ENCODE measurements at places on chromosomes 11 and 22.

GRCh38 chr11:9825315-9825714 lies 161.4 kb downstream of the SWAP70 start:
- no peak for DNase-seq

GRCh38 chr11:28903716-28904115 lies 795.5 kb downstream of the METTL15 start:
- no peak for DNase-seq

- DNase-seq, result peak; percentile 98
Measured at GRCh38 chr11:45982656-45983470, 60.4 kb downstream of the LARGE2 start.

DNA sequence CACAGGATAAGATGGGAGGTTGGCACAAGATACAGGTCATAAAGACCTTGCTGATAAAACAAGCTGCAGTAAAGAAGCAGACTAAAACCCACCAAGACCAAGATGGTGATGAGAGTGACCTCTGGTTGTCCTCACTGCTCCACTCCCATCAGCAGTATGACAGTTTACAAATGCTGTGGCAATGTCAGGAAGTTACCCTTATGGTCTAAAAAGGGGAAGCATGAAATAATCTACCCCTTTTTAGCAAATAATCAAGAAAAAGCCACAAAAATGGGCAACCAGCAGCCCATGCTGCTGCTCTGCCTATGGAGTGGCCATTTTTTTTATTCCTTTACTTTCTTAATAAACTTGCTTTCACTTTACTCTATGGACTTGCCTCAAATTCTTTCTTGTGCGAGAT lies 8.7 kb upstream of the PIWIL4 start:
- DNase-seq, result no peak

DNA sequence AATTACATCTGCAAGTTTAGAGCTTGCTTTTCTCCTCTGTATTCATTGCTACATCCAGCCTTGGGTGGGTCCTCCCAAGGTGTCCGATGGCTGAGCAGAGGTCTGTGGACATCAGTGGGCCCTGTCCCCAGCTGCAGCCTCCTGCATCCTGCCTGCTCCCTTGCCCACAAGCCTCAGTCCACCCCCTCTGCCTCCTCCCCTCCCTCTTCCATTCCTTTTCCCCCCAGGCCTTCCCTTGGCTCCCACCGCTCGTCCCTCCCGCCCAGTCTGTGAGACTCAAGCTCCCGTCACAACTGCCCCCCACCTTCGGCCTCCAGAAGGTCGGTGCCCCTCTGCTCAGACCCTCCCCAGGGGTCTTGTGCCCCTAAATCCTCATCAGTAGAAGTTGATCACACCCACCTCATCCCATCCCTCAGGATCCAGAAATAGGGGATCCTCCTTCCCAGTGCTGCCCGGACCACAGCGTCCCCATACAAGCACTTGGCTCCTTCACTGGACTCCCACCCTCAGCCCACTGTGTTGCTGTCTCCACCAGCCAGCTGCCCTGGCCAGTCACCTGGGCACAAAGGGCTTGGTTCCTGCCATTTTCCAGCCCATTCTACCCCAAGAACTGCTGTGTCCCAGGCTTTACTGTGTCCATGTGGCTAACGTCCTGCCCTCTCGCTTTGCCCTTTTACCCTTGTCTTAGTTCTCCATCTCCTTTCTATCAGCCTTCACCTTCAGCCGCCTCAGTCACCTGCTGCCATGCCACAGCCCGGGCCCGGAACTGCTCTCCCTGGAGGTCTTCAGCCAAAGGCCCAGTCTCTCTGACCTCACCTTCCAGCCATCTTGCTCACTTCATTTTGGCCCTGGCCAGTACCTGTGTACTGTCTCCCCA lies 2.2 kb upstream of the OMP start:
- DNase-seq, result no peak

GRCh38 chr11:134100171-134100570 lies 31.3 kb downstream of the JAM3 start:
- no peak for DNase-seq

DNA sequence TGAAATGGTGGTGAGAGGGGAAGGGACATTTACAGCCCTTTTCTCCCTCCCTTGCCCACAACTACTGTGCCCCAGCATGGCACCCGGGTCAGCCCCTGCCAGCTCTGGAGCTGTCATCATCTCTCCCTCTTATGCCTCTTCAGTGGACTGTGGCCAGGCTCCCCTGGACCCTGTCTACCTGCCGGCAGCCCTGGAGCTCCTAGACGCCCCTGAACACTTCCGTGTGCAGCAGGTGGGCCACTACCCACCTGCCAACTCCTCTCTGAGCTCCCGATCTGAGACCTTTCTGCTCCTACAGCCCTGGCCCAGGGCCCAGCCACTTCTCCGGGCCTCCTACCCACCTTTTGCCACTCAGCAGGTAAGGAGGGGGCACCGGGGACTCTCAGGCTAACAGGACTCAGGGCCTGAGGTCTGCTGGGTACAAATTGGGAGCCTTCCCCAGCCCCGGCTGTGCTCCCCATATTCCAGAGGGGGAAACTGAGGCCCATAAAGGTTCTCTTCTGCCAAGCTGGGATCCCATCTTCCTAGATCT lies 2.9 kb downstream of the TMEM132A start:
- no peak for DNase-seq

DNA sequence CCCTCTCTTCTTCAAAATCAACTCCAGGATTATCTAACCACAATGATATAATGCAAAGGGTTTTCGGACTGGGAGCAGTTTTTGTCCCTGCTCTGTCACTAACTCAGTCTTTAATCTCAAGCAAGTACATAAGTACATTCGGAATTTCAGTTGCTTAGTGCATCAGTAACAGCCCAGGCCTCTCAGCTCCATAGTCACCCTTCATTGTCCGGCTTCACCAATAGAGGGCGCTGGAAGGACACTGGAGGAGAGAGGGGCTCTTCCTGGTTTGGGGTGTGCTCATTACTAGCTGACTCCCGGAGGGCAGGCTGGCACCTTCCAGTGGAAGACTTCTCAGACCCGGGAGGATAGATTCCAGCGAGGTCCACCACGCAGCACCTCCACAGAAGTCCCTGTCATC lies 90.4 kb upstream of the PDGFD start:
- DNase-seq, result peak; percentile 55

DNA sequence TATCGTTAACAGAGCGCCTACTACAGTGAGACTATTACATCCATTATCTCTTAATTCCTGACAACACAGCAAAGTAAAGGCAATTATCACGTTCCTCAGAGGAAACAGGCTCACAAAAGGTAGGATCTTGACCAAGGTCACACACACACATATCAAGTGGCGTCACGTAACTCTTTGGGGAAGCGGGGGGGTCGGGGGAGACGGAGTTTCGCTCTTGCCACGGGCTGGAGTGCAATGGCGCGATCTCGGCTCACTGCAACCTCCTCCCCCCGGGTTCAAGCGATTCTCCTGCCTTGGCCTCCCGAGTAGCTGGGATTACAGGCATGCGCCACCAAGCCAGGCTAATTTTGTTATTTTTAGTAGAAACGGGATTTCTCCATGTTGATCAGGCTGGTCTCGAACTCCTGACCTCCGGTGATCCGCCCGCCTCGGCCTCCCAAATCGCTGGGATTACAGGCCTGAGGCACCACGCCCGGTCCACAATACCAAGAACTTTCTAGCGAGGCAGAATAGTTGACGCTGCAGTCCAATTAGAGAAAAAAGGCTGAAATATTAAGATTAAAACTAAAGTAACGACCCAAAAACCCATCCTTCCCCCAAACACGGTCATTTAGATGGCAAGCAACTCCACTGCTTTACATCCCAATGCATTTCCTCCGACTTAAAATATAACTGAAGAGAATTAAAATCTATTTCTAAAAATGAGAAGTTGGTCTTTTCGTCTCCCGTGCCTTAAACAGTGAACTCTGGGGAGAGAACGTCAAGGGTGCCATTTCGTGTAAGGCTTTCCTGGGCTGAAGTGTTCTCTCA lies 1.2 kb downstream of the DDX17 start:
- DNase-seq, result no peak

- DNase-seq, result no peak
Measured at GRCh38 chr11:110425751-110426545, 3.8 kb upstream of the FDX1 start.

- no peak for DNase-seq
Measured at GRCh38 chr11:86151174-86152005, 82.5 kb upstream of the PICALM start.

DNA sequence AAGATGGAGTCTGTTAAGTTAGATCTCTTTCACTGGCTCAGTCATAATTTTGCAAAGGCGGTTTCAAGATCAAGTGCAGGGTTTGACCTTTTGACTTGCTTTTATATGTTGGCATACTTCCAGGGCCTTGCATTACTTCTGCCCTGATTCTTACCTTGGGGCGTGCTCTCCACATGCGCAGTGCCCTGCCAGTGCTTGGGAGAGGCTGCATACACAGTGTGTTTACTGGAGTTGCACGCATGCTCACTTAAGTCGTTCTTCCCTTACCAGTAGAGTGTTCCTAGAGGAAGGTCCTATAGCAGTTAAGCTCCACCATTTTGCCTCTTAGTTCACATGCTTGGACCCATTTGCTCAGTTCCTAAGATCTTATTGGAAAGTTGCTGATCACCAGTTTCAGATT lies 21.0 kb upstream of the TMEM123 start:
- no peak for DNase-seq

DNA sequence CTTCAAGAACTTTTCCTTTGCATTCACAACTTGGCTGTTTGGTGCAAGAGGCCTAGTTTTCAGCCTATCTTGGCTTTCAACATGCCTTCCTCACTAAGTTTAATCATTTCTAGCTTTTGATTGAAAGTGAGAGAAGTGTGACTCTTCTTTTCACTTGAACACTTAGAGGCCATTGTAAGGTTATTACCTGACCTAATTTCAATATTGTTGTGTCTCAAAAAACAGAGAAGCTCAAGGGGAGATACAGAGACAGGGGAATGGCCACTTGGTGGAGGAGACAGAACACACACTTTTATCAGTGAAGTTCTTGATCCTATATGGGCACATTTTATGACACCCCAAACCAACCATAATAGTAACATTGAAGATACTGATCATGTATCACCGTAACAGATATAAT lies 532.3 kb downstream of the DLG2 start:
- DNase-seq, result no peak

DNA sequence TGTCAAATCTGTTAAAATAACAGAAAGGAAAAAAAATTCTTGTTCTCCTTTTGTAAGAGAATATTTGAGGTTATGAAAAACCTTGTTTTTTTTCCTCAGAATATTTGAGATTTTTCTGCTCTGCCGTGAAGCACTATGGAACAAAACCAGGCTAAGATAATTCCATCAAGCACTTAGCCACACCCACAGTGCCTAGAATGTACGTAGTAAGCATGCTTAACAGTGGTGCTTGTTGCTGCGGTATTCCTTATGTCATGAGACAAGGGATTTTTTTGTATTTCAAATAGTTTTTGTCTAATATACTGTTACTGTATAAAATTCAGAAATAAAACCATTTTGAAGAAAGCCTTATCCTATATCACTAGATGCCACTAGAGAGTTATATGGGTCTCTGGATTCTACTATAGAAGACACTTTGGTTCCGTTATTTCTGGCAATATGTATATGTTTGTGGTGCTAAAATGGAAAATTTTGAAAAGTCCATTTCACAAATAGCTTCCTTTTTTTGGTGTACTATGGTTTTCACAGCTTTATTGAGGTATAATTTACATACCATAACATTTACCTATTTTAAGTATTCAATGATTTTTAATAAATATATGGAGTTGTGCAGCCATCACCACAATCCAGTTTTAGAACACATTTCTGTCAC lies 23.7 kb downstream of the PDHX start:
- no peak for DNase-seq

- DNase-seq, result no peak
Measured at GRCh38 chr11:70790671-70791300, 392.5 kb downstream of the CTTN start.

GRCh38 chr11:73367482-73368024 lies 8.6 kb upstream of the RELT start:
- DNase-seq, result no peak

- DNase-seq, result no peak
Measured at GRCh38 chr11:11946180-11946579, 62.2 kb downstream of the DKK3 start.

DNA sequence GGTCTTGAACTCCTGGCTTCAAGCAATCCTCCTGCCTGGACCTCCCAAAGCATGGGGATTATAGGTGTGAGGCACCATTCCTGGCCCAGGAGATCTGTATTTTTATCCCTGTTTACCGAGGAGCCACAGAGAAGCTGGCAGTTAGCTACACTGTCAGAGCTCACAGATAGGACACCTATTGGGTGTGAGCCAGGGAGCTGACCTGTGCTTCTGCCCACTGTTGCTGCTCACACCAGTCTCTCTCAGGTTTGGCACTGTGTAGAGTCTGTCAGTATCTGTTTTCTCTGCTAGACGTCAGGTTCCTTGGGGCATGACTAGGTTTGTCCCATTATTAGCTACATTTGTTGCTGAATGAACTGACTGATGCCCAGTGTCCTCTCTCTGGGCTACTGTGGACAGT lies 17.5 kb downstream of the PPP6R2 start:
- no peak for DNase-seq

DNA sequence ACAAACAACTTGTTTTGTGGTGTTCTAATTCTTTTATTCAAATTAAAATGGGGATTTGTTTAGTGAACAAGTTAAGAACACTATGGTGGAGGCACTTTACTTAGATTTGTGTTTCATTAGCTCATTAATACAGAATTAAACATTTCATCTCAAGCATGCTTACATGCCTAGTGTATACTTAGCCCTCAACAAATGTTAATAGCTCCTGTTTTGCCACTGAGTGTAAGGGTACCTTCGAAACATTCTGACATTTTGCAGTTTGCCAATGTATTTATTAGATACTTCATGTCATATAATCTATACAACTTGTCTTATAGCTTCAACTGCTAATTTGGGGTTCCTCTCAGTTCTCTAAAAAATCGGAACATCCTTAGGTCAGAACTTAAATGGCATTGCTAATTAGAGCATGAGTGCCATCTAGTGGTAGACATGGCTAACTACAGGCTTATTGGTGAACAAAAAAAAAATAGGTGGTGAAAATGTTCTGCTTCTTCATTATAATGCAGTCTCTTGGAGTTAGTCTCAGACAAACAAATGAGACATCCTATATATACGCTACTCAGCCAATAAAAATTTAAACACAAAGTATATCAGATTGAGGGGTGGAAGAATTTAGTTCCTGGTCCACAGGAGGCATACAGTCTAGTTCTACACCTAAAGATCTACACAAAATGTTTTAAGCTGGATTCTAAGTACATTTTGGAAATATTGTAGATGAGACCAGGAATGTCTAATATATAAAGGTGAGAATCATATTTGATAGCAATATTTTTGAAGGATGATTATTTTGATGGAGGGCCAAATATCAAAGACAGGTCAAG lies 4.9 kb upstream of the CNTN5 start:
- peak; percentile 44 for DNase-seq

DNA sequence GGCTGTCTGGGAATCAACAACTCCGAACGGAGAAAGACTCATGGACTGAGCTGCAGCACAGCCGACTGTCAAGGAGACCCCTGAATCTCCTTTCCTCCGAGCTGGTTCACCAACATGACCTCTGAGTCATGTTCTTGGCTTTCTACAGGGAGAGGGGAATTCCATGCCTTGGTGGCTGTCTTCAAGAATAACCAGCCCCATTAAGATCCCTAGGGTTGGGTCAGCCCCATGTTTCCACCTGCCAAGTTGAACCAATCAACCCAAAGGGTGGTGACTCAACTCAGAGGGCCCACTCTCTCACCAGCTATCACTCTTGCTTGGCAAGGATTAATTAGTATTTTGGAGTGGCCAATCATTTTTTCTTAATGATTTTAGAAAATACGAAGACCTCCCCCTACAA lies 28.3 kb upstream of the IGSF22 start:
- DNase-seq, result no peak

Data from NT2/D1 (cell line).